Activated naive CD4-positive, alpha-beta T cell treated with Interleukin-2 at 50 U/mL for 16 hours (primary cell): ENCODE measurements at places on chromosomes 2 and 18.

- DNase-seq, result peak; percentile 45
Observed at GRCh38 chr2:215982465-215982875, 30.9 kb downstream of the MREG start.

DNA sequence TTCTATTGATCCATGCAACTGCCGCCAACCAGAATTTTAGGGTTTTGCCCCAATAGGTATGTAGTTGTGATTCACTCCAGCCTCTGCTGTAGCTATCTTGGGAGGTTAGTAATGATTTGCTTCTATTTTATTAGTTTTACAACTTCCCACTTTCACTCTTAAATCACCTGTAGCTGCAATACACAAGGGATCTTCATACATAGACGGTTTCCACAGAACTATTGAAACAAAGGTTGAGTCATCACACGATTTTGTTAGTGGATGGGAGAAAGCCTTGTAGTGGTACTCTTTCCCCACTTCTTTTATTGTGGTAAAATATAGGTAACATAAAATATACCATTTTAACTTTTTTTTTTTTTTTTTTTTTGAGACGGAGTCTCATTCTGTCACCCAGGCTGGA lies 104.2 kb upstream of the SPRED2 start:
- DNase-seq, result no peak

GRCh38 chr2:219406861-219407230 lies 11.3 kb upstream of the DES start:
- no peak for DNase-seq

DNA sequence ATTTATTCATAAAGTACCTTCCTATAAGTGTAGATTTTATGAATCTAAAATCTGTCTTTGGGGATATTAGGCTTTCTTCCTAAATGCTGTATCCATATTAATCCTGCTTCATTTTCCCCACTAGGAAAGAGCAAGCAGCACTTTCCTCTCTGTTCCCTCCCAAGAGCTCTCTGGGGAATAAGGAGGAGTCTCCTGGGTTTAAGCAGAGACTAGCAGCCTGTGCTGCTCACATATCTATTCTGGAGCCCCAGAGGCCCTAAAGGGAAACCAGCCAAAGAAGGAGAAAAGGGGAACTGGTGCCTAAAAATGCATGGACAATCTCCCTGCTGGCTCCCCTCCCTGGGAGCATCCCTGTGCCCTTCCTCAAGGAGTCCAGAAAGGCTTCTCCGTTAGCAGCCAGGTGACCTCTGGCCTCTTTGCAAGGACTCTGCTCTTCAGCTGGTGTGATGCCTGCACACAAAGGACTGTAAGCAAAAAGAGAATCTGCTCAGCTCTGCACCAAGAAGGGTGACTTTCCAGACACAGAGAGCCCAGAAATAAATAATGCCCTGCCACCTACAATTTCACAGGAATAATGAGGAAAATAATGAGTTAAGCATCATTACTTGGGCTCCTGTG lies 270.6 kb downstream of the SS18 start:
- no peak for DNase-seq

DNA sequence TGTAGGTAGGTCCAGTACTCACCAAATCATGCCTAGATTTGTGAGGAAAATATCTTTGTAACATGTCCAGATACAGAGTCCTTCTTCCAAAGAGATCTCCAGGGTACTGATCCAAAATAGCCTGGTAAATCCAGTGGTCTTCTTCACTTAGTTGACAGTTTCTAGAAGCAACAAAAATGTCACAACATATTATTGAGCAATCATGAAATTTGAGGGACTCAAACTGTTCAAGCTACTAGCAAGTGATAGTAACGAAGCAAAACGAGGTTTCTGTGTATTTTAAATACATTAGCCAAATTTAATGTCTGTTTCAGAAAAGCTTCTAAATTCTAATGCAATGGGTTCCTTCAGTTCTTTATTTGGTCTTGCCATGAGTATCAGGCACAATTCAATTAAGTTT lies 142.8 kb downstream of the CCDC148 start:
- no peak for DNase-seq
